ENCODE measurements at places on chromosomes 6 and 20.

- DNase-seq = peak; percentile 30
Observed at GRCh38 chr6:37314487-37315156, 39.2 kb upstream of the RNF8 start.

DNA sequence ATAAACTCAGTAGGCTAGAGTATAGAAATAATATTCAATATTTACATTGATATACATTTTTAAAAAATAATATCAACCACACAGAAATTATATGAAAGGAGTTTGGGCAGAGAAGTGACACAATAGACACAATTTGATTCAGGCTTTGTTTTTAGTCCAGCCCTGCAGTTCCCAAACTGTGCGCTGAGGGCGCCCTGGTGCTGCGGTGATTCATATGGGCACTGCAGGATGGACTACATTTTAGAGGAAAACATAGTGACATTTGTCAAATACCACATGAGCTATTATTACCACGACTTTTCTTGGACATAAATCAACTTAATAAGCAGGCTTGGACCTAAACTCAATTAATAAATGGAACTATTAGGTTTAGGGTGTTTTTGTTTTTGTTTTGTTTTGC is 364.3 kb upstream of the ID4 start:
- no peak for DNase-seq

- DNase-seq = peak; percentile 43
Observed at GRCh38 chr6:28657769-28658465, 132.2 kb downstream of the GPX5 start.

- no peak for DNase-seq
Observed at GRCh38 chr6:4256969-4257368, 121.6 kb upstream of the ECI2 start.

DNA sequence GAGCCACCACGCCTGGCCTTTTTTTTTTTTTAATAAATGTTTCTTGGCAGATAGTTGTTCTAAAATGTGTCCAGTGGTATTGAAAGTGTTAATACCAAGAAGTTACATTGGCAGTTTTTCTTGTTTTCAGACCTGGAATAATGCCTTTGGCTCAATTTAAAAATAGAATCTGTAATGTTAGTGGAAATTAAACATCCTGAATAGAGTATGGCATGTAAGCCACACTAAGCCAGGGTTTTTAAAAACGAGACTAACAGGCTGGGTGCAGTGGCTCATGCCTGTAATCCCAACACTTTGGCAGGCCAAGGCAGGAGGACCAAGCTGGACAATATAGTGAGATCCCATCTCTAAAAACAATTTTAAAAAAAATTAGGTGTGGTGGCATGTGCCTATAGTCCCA is 25.3 kb downstream of the MCM8 start:
- no peak for DNase-seq

All from activated CD8-positive, alpha-beta memory T cell treated with anti-CD3 and anti-CD28 coated beads, Interleukin-2, amount 50 U/mL, for 4 hours (primary cell).